ENCODE measurements at places on chromosomes 7 and 10. TPM values are rescaled to one million over a fixed set of nuclear protein-coding genes. Genes with fewer than 3 reads are reported as not detected.

CWF19L1 gene
- 8.1 TPM for total RNA-seq

HILPDA gene
- total RNA-seq, result 4.2 TPM

DNA sequence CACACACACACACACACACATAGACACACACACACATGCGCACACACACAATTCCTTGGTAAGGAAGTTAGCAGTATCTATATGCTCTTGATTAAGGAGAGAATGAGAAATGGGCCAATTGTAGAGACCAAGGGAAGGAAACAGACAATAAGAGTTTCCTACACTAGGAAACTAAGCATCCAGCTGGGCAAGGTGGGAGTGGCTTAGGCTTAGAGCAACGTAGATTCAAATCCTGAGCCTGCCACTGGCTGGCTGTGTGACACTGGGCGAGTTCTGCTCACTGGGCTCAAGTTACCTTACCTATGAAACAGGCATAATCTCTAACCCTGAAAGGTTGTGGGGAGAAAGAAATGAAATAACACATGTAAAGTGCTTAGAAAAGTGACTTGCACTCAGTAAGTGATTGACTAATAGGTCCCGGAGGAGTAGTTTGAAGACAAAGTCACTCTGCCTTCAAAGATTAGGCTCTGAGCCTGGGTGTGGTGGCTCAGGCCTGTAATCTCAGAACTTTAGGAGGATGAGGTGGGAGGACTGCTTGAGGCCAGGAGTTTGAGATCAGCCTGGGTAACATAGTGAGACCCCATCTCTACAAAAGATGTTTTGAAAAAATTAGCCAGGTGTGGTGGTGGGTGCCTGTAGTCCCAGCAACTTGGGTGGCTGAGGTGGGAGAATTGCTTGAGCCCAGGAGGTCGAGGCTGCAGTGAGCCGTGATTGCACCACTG, 701.4 kb downstream of the PARD3 start:
- H3K27ac ChIP-seq, result no peak overlapping the region
- DNase-seq, result peak; percentile 44
- no peak overlapping the region for H3K4me3 ChIP-seq
- peaks cover 13% of the 10 kb centered on the region for H3K4me1 ChIP-seq

GRCh38 chr7:132815130-132815529, 238.9 kb upstream of the PLXNA4 start:
- no peaks in the 10 kb centered on the region for H3K4me1 ChIP-seq
- H3K27me3 ChIP-seq, result no peaks in the 10 kb centered on the region
- DNase-seq, result no peak
- H3K36me3 ChIP-seq, result no peaks in the 10 kb centered on the region

GRCh38 chr7:8441106-8441965, 7.9 kb downstream of the NXPH1 start:
- peaks cover 27% of the 10 kb centered on the region for H3K27me3 ChIP-seq
- H3K4me3 ChIP-seq, result no peak overlapping the region
- no peak overlapping the region for H3K27ac ChIP-seq
- H3K4me1 ChIP-seq, result peaks cover 22% of the 10 kb centered on the region
- H3K36me3 ChIP-seq, result no peaks in the 10 kb centered on the region
- DNase-seq, result no peak

- peak; percentile 28 for DNase-seq
- no peaks in the 10 kb centered on the region for H3K36me3 ChIP-seq
- H3K27me3 ChIP-seq, result no peaks in the 10 kb centered on the region
- no peaks in the 10 kb centered on the region for H3K4me1 ChIP-seq
These were observed 581 bp downstream of the CLCN1 start for GRCh38 chr7:143316492-143316891.

All from right atrium auricular region (tissue), 2 donors.